ENCODE measurements at places on chromosomes 6 and 20. TPM values are rescaled to one million over a fixed set of nuclear protein-coding genes. Genes with fewer than 3 reads are reported as not detected.

GRCh38 chr20:13909067-13909466 lies 81.3 kb downstream of the SEL1L2 start:
- DNase-seq = no peak
- H3K27ac ChIP-seq = no peak overlapping the region
- no peaks in the 10 kb centered on the region for H3K36me3 ChIP-seq
- H3K27me3 ChIP-seq = no peaks in the 10 kb centered on the region

- H3K4me3 ChIP-seq = no peak overlapping the region
- H3K27ac ChIP-seq = no peak overlapping the region
- H3K4me1 ChIP-seq = no peaks in the 10 kb centered on the region
- no peaks in the 10 kb centered on the region for H3K27me3 ChIP-seq
- no peak for DNase-seq
These were observed 17.7 kb downstream of the LOC128125822 start for GRCh38 chr6:63589952-63590411.

DNA sequence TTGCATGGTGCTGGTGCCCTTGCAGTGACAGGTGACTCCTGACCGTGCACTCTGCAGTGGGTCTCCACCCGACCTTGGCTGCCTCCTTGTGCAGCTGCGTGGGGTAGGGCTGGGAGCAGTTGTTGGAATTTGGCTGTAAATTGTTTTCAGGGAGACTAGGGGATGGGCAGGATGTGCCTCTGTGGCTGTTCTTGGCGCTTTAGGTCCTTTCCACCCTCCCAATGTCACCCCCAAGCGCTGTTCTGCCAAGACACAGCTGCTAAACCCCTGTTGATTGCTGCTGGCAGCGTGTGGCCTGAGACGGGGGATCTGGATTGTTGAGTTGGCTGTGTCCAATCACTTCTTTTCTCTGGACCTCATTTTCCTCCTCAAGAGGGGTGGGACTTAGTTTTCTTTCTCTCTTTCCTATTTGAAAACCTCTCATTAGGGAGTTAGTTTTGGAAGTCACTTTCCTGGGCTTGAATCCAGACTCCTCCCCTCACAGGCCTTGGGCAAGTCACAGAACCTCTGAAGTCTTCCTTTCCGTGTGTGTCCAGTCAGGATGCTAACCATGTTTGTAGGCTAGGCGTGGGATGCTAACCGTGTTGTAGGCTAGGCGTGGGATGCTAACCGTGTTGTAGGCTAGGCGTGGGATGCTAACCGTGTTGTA lies 8.5 kb downstream of the IGF2R start:
- no peaks in the 10 kb centered on the region for H3K27me3 ChIP-seq
- peaks cover 15% of the 10 kb centered on the region for H3K4me1 ChIP-seq
- DNase-seq = no peak

DNA sequence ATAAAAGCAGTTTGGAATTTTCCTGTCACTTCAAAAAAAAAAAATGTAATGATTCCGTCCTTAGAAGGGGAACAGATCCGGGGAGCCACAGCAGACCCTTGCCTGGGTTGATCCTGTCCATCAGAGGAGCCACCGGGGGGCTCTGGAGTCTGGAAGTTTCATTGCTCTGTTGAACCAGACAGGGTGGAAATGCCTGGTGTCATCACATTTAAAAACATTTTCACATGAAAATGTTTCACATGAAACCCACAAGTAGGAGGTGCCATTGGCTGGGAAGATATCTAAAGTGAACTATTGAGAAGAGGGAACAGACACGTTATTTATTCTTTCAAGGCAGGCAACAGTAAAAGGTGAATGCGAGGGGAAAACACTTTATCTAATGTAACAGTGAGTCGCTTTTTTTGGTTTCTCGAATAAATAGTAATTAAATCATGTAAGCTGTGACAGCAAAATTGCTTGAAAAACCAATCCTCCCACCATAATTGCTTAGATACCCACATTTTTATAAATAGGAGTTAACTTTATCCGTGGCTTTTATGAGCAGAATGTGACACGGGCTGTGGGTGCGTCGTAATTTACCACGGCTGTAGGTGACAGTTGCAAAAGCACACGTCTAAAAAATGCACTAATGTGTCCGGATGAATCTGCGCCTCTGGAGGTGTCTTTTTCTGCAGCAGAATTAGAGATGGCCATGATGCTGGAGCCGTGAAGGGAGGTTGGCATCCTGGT lies 323.4 kb downstream of the TAF4 start:
- no peak for DNase-seq
- no peaks in the 10 kb centered on the region for H3K36me3 ChIP-seq
- H3K4me3 ChIP-seq = no peak overlapping the region
- no peaks in the 10 kb centered on the region for H3K4me1 ChIP-seq
- H3K27me3 ChIP-seq = no peaks in the 10 kb centered on the region

GRCh38 chr6:125804264-125804663 lies 13.5 kb downstream of the NCOA7 start:
- no peaks in the 10 kb centered on the region for H3K4me1 ChIP-seq
- no peaks in the 10 kb centered on the region for H3K27me3 ChIP-seq
- DNase-seq = no peak
- H3K36me3 ChIP-seq = no peaks in the 10 kb centered on the region

DNA sequence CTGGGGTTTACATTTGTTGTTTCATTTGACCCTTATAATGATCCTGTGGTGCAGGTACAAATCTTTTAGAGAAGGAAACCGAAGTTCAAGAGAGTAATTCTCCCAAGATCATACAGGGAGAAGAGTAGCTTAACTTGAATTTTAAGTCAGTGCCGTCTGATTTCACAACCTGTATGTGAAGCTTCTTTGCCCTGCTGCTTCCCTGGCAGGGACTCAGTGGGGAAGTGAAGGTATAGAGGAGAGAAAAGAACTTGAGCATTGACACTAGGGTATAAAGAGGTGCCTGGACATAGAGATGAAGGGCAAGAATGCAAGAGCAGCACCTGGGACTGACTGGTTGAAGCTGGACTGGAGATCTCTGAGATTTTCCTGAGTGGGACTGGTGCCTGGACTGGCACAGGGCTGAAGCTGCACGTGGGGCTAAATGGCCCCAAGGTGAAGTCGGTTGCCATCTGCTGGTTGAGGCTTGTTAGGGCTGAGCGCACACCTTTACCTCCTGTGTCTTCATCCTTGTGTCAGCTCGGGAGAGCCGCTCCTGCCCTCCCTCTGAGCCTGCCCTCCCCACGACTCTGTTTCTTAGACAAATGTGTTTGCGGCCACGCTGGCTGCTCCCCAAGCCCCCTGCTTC lies 41.8 kb downstream of the FARS2 start:
- no peak overlapping the region for H3K27ac ChIP-seq
- no peak overlapping the region for H3K4me3 ChIP-seq
- DNase-seq = peak; percentile 62
- no peaks in the 10 kb centered on the region for H3K27me3 ChIP-seq
- H3K4me1 ChIP-seq = no peaks in the 10 kb centered on the region

DNA sequence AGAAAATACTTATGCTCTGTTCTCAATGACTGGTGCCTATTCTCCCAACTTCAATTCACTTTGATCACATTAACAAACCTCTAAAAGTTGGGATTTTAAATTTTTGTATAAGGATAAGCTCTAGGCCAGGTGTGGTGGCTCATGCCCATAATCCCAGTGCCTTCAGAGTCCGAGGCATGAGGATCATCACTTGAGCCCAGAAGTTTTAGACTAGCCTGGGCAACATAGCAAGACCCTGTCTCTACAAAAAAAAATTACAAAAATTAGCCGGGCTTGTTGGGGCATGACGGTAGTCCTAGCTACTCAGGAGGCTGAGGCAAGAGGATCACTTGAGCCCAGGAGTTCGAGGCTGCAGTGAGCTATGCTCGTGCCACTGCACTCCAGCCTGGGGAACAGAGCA lies 3.9 kb downstream of the SSR1 start:
- peaks cover 4% of the 10 kb centered on the region for H3K36me3 ChIP-seq
- DNase-seq = no peak
- H3K27me3 ChIP-seq = no peaks in the 10 kb centered on the region

SLC44A4 gene
- 546 TPM for total RNA-seq

BPI gene
- not detected for total RNA-seq

NPBWR2 gene
- total RNA-seq = not detected

MRAP2 gene
- 14.6 TPM for total RNA-seq

CTCFL gene
- total RNA-seq = 0.47 TPM

C20orf144 gene
- total RNA-seq = 0.30 TPM
